Activated CD4-positive, CD25-positive, alpha-beta regulatory T cell treated with anti-CD3 and anti-CD28 coated beads, Interleukin-2, amount 50 U/mL, for 24 hours (primary cell): ENCODE measurements at places on chromosomes 6 and 20.

- no peak for ATAC-seq
Observed at GRCh38 chr6:89830170-89830809, 610 bp downstream of the CASP8AP2 start.

GRCh38 chr20:50758992-50759391 lies 27.6 kb downstream of the PARD6B start:
- no peak for ATAC-seq

GRCh38 chr6:106281088-106281487 lies 44.5 kb downstream of the ATG5 start:
- ATAC-seq = no peak

DNA sequence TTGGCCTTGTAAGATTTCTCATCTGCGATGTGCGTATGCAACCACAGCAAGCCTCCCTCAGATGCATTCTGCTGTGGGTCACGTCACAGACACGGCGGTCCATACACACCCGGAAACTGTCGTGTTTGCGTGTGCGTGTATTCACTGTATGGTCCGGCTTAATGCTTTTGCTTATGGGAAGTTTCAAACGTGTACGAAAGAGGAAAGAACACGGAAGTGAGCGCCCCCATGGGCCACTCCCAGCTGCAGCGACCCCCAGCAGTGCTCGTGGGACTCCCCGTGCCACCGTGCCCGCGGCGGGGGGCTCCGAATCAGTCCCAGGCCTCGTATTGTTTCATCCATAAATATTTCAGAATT lies 10.2 kb downstream of the DLL1 start:
- peak; percentile 49 for ATAC-seq

DNA sequence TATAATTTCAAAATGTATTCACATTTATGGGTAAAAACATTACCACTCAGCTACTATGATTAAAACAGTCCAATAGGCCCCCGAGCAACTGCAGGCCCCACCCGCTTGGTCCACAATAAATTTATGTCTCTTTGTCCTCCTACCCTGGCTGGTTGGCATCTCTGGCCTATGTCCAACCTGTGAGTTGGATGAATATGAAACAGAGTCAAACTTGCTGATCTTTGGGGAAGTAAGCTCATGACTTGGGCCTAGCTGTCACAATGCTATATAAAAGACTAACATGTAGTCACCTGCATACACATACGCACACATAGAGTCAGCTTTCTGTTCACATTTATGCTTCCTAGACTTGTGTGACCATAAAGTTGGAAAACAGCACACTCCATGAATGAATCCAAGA lies 20.5 kb downstream of the MAP7 start:
- ATAC-seq = no peak

- no peak for ATAC-seq
Observed at GRCh38 chr6:169345146-169345545, 91.5 kb upstream of the THBS2 start.

GRCh38 chr6:1585669-1586049 lies 24.1 kb upstream of the FOXC1 start:
- no peak for ATAC-seq

GRCh38 chr6:89584539-89584938 lies 54.0 kb downstream of the LYRM2 start:
- no peak for ATAC-seq

- ATAC-seq = no peak
Observed at GRCh38 chr20:11766961-11767360, 150.7 kb upstream of the BTBD3 start.

DNA sequence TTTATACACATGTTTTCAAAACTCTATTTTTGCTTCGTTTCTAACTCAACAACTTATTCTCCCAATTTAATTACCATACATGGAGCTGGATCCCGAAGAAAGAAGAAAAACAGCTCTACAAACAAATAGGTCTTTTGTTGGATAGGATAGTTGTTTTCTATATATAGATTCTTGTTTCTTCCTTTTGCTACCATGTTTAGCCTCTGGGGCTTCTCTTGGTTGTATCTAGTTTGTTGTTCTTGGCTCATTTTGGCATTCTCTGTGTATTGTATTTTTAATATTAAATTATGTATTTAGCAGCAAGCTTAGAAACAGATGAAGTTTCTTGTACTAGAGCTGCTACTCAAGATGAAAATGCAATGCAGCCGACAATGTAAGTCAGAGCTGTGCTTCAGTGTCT lies 60.9 kb downstream of the PLCB4 start:
- ATAC-seq = no peak

DNA sequence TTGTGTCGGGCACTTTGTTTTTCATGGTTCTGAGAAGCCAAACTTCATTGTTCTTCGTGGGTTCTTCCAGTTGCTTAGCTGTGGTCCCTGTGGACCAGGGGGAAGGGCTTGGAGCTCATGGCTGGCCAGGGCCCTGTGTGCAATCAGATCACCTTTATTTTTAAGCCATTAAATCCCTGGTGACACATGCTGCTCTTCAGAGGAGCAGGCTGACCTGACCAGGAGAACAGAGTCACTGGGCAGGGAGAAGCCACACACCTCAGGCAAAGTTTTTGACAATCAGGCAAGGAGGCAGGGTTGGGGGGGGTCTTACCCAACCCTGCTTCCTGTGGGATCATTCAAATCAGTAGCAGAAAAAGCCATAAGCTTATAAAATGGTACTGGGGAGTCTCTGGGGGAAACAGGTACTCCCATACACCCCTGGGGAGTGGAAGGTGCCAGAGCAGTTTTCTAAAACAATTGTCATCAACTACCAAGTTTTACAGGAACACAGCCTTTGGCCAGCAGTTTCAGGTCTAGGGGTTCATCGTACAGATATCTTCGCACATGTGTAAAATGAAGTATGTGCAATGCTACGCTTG lies 37.0 kb upstream of the PREX1 start:
- no peak for ATAC-seq

- ATAC-seq = no peak
Observed at GRCh38 chr6:116847227-116847626, 18.3 kb upstream of the GPRC6A start.

DNA sequence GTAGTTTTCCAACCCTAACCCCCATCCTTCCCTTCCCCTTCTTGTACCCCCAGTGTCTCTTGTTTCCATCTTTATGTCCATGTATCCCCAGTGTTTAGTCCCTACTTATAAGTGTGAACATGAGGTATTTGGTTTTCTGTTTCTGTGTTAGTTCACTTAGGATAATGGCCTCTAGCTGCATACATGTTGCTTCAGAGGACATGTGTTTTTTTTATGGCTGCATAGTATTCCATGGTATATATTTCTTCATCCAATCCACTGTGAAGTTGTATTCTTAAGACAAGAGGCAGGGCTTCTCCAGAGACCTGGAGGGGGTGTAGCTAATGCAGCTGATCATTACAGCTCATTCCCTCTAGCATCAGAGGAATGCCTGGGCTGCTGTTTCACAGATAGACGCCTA lies 4.2 kb downstream of the DNAH8 start:
- ATAC-seq = no peak

GRCh38 chr6:88910922-88911778 lies 52.3 kb downstream of the RNGTT start:
- no peak for ATAC-seq

GRCh38 chr20:4324611-4325243 lies 309.4 kb upstream of the RNF24 start:
- ATAC-seq = no peak

DNA sequence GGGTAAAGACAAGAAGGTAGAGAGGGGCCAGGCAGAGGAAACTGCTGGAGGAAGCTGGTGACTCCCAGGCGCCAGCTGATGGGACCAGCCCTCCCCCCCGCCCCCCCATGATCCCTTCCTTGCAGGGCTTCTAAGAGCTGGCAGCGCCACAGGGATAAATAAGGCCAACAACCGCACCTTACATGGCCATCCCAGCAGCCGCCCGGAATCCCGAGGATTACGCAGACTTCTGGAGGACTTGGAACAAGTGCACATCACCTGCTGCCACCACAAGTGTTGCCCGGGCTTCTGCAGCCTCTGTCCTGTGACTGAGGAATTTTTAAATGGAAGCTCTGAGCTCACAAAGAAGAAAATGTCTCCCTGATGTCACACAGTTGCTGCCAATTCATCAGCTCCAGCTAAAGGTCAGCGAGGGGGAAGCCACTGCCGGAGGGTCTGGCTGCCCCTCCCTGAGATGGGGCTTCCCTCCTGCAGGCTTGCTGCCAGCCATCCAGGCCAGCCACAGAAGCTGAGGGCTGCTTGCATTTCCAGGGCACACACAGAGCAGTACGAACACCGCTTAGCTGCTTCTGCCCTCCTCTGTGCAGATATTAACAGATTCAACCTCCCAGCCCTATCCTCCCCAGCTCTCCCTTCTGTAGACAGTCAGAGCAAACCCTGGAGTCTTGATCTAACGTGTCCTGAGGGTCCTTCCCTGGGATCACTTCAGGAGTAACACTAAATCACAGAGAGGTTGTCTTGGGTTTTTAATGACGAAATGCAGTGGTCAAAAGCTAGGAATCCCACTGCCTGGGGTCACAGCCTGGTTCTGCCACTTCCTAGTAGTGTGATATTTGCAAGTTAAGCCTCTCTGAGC lies 38.6 kb upstream of the PIM1 start:
- no peak for ATAC-seq

DNA sequence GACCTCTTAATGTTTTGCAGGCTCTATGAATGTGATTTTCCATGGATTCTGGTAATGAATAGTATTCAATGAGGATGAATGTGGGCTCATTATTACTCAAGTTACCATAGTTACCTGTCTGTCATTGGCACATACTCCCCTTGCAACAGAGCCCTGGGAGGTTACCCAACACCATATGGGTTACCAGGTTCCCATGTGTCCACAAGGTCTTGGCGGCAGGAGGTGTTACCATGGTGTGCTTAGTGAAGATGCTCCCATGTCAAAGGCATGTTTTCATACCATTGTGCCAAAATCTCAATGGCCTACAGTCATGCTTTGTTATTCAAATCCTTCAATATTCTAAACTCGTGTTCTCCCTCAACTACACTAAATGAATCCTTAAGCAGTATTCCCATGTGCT lies 232.5 kb downstream of the HDGFL1 start:
- ATAC-seq = no peak

DNA sequence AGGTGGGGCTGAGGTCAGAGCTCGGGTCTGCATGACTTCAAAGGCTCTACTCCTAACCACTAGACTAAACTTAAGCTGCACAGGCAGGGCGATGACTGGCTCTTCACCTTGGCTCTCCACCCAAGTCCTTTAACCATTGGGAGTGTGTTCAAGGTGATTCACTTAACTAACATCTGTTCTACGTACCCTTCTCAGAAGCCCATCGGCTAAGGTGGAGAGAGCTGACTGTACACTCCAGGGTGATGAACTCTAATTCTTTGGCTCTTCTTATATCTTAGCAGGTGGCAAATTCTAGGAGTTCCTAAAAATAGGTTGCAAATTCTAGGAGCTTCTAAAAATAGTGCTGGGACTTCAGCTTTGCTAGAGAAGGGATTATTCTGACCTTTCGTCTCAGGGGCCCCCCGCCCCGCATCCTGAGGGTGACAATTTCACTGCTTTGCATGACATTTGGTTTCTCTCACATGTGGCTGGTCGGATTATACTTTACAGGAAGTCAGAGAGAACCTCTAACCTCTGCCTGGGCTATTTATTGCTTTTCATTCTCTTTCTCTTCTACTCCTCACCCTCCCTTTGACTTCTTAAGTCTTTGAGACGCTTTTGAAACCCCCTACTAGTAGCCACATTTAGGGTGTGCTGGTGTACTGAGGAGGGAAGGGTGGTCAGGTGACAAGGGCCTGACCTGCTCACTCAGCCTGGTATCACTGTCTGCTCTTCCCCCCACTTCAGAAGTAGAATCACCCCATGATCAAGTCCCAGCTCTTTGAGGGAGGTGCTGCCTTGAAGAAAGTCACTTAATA lies 55.5 kb downstream of the PRDM1 start:
- ATAC-seq = peak; percentile 88

DNA sequence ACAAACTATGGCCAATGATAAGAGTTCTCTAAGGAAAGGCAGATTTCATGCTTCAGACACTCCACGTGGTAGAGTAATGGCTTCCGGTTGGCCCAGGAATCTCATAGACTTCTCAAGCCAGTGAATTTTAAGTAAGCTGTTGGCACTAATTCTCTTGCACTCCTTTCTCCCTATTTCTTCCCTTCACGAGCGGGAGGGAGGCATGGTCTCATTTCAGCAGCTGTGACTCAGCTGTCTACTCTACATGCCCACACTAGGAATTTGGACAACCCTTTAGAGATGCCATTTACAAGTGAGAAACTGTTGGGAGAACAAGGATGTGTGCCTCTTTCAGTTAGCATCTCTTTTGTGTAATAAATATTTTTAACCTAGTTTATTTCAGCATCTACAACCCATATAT lies 107.7 kb downstream of the PTPRK start:
- no peak for ATAC-seq

DNA sequence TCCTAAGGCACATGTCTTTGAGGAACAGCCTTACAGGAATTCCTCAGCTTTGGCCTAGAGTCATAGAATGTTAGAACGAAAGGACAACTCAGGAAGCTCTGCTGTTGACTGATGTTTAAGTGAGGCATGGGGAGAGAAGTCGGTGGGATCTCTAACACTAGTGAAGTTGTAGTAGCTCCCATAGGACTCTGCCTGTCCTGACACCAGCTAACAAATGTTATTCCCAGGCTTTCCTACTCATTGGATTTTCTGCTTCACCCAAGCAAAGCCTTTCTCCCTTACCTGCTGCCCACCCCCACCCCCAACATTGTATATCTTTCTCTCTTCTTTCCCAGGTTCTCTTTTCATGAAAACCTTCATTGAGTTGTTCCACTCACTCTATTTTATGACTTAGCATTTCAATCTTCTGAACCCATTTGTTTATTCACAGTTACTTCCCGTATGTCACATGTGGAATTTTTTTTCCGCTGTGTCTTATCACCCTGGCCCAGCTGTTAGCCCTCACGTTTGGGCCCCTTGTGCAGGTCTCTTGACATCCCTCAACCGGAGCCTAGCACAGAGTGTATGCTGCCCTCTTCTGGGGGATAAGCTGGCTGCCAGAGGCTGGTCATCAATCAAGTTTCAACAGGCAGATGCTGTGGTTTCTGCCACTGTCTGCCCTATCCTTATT lies 39.2 kb upstream of the RNF8 start:
- ATAC-seq = peak; percentile 73

GRCh38 chr6:136703331-136703865 lies 88.9 kb downstream of the MAP3K5 start:
- ATAC-seq = no peak

DNA sequence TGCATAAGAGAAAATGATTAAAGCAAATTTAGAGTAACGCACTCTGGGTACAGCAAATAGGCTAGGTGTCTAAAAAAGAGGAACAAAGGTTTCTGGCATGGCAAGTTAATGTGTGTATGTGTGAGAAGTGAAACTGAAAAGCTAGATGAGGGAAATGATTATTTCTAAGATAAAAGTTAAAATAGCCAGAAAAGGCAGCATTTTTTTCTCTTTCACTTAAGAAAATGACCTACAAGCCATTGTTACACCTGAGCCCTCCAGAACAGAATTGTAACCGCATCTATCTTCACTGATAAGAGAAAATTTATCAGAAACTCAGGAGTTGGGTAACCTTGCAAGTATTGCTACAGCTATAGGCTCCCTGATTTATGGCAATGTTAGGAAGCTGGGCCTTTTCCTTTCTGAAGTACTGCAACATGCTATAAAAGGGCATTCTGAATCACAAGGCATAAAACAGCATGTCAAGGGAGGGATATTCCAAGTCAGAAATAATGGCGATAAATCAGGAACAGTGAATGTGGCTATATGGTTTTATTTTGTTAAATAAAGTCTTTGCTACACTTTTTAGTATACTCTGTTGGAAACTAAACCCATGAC lies 395.3 kb downstream of the TBC1D32 start:
- ATAC-seq = no peak

GRCh38 chr6:3455147-3455568 lies 1.7 kb downstream of the SLC22A23 start:
- peak; percentile 20 for ATAC-seq
